Non-pigmented ciliary epithelial cell (primary cell): ENCODE measurements at places on chromosomes 3 and 15.

GRCh38 chr3:164209363-164209762 is 868.9 kb downstream of the SI start:
- no peak for DNase-seq

- no peak for DNase-seq
These were observed 12.9 kb downstream of the CIDEC start for GRCh38 chr3:9867106-9867505.

GRCh38 chr3:190012314-190012782 is 108.3 kb downstream of the P3H2 start:
- peak; percentile 56 for DNase-seq

DNA sequence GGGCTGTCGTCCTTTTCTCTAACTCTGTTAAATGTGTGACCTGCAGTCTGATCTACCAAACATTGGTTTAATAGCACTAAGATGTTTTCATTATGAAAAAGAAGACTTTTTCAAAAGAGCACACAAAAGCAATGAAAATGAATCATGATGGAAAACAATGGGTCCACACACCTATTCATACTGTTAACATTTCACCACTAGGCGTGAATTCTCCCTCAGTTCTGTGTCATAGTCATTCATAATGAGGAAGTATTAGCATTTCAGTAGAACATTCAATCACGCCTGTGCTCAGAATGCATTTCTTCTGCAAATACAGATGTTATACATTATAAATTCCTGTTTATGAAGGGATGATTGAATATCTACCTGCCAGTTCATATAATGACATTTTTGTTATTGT is 35.9 kb downstream of the EIF4E3 start:
- no peak for DNase-seq

- DNase-seq: no peak
These were observed 476.4 kb upstream of the KCNMB2 start for GRCh38 chr3:178059836-178060235.

- no peak for DNase-seq
These were observed 195.2 kb upstream of the MCTP2 start for GRCh38 chr15:94036156-94036555.
